ENCODE measurements at places on chromosomes 7 and 10. TPM values are rescaled to one million over a fixed set of nuclear protein-coding genes. Genes with fewer than 3 reads are reported as not detected.

DNA sequence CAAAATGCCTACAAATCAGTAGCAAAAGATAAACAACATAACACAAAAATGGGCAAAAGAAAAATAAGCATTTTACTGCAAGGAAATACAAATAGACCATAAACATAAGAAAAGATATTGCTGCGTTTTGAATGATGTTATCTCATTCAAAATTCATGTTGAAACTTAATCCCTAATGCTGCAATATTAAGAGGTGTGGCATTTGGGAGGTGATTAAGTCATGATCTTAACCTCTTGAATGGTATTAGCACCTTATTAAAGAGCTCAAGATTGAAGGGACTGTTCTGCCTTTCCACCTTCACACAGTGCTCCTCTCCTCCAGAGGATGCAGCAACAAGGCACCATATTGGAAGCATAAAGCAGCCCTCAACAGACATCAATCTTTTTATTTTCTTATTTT, 12.4 kb upstream of the TNKS2 start:
- H3K36me3 ChIP-seq: no peaks in the 10 kb centered on the region
- H3K27ac ChIP-seq: no peak overlapping the region
- no peak for DNase-seq
- no peaks in the 10 kb centered on the region for H3K4me1 ChIP-seq
- no peaks in the 10 kb centered on the region for H3K27me3 ChIP-seq

DNA sequence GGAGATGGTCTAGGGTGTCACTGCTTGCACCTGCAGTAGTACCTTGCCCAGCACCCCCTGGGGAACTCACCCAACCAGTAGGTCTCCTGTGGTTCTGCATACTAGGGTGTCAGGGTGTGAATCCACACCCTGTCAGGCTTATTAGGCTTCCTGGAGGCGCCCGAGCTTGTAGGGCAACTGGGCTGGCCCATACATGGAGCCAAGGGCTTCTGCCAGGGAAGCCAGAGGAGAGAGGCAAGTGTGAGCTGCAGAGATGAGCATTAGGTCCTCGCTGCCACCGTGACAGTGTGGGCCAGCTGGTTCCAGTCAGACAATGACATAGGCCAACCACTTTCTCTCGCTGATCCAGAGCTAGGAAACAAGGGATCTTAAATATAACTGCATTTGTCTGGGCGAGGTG, 11.2 kb downstream of the MXI1 start:
- no peaks in the 10 kb centered on the region for H3K36me3 ChIP-seq
- H3K27ac ChIP-seq: peak overlapping the region; percentile 23
- H3K4me3 ChIP-seq: no peak overlapping the region

GRCh38 chr7:29087840-29088170, 58.5 kb downstream of the CPVL start:
- H3K27me3 ChIP-seq: no peaks in the 10 kb centered on the region
- H3K36me3 ChIP-seq: no peaks in the 10 kb centered on the region
- DNase-seq: no peak
- H3K4me3 ChIP-seq: no peak overlapping the region
- H3K27ac ChIP-seq: no peak overlapping the region

- no peaks in the 10 kb centered on the region for H3K4me1 ChIP-seq
- no peaks in the 10 kb centered on the region for H3K27me3 ChIP-seq
- H3K4me3 ChIP-seq: no peak overlapping the region
- DNase-seq: no peak
- H3K36me3 ChIP-seq: no peaks in the 10 kb centered on the region
- no peak overlapping the region for H3K27ac ChIP-seq
These were observed 28.1 kb downstream of the ADAP1 start for GRCh38 chr7:926061-927030.

Gene PTPRN2
- 2.2 TPM for total RNA-seq

Gene NUTM2A
- 1.3 TPM for total RNA-seq

Gene EPHB6
- total RNA-seq: 5.2 TPM

Data from breast epithelium (tissue), 4 donors.